ENCODE measurements at places on chromosomes 13 and 19.

GRCh38 chr19:17522988-17523872 lies 11.8 kb downstream of the PGLS start:
- no peak for DNase-seq

DNA sequence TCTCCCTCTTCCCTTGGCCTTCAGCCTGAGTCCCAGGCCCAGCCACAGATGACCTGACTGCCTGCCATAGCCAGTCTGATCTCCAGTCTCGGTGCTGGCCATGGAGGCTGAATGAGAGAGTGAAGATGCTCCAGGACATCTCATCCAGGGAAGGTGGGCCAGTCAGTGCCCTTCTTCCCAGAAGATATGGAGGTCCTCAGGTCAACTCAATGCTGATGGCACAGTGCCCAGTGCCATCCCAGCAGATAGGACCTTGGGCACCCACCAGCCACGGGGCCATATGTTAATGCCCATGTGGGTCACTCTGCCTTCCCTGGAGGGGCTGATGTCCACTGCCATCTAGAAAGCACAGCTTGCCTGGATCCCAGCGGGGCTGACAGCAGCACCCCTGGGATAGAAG lies 7.2 kb downstream of the VSTM2B start:
- DNase-seq: no peak

DNA sequence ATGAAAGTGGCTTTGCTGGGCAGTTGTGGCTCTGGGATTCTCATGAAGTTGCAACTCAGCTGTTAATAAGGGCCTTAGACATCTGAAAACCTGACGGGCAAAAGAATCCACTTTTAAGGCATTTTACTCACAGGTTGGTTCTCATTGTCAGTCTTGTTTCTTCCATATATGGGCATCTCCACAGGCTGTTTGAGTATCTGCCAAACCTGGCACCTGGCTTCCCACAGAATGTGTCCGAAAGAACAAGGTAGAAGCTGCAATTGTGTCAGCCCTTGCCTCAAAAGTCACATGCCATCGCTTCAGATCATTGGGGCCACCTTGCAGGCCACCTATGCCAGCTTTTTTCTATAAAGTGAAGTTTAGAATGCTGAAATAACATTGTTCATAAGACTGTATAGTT lies 102.4 kb downstream of the KCTD12 start:
- DNase-seq: no peak

DNA sequence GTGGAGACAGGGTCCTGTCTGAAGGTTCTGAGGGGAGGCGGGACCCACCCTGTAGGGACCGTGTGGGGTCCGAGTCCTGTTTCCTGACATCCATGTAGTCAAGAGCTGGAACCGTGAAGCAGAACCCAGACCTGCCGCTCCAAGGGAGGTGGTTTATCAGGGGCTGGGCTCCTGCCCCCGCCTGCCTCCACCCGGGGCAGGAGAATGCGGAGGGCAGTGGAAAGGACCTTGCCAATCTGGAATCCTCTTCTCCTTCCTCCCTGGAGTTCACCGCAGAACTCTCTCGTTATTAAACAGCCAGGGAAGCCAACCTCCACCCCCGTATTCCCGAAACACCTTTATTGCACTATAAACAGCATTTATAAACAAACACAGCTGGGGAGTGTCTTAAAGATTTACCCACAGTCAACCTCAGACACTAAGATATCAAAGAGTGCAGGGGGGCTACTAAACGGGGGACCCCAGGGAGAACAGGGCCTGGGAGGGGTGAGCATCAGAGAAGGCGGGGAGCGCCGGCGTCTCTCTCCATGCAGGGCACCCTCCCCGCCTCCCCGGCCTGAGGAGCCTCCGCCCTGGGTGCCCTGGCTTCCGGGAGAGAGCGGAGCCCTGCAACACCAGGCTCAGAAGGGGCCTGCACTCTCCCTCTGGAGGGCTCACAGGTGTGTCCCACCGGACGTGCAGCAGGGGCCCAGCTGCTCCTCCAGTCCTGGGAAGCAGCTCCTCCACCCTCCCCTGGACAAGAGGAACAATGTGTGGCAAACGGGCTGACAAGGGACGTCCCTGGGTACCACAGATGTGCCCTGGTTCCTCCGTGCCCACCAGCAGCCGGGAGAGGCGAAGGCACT lies 3.6 kb downstream of the C2CD4C start:
- DNase-seq: no peak

- DNase-seq: no peak
These were observed 855.9 kb upstream of the KLHL1 start for GRCh38 chr13:70964124-70964523.

DNA sequence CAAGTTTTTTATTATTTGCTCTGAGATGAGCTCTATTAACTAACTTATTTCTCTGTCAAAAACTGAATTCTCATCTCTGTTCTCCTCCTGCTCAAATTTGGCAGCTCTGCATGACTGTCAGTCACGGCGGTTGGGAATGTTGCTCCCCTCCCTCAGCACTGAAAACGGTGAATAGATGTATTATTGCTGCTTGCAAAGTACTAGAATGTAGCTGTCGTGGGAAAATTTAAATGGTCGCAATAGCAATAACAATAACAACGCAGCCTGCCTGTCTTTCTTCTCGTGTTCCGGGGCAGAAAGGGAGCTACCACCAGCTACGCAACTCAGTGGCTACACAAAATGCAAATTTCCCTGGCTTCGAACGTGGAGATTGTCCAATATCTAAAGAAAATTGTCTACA lies 125.6 kb upstream of the FRY start:
- DNase-seq: no peak

DNA sequence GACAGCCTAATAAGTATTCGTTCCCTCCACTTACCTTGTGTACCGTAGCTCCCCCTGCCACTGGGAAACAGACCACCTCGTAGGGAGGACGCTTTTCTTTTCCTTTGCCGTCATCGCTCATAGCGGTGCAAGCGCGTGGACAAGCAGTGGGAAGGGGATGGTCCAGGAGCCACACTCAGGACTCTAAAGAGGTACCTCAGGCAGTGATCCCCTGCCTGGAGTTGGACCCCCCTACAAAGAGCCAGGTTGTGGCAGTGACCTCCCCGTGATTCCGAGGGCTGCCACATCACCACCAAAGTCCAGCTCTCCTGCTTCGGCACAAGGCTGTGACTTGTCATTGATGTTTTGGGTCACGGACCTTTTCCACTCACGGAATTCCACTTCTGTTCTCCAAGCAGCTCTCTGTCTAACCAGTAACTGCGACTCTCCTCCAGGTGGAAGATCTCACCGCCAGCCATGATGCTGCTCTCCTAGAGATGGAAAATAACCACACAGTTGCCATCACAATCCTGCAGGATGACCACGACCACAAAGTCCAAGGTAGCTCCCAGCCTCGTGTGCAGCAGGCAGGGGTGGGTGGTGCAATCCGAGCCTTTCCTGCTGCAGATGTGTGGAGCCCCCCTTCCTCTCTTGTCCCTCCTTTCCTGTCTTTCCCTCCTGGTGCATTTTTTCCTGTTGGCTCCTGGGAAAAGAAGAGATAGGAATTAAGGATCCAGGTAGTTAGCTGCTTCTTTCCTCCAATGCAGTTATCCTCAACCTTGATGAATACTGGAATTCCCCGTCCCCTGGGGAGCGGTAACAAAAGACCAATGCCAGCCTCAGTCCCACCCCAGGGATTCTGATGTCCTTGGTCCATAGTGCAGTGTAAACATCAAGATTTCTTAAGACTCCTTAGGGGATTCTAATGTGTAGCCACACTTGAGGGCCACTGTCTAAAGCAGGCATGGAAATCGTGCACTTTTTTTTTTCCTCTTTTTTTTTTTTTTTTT lies 107.7 kb downstream of the SLC7A1 start:
- no peak for DNase-seq

DNA sequence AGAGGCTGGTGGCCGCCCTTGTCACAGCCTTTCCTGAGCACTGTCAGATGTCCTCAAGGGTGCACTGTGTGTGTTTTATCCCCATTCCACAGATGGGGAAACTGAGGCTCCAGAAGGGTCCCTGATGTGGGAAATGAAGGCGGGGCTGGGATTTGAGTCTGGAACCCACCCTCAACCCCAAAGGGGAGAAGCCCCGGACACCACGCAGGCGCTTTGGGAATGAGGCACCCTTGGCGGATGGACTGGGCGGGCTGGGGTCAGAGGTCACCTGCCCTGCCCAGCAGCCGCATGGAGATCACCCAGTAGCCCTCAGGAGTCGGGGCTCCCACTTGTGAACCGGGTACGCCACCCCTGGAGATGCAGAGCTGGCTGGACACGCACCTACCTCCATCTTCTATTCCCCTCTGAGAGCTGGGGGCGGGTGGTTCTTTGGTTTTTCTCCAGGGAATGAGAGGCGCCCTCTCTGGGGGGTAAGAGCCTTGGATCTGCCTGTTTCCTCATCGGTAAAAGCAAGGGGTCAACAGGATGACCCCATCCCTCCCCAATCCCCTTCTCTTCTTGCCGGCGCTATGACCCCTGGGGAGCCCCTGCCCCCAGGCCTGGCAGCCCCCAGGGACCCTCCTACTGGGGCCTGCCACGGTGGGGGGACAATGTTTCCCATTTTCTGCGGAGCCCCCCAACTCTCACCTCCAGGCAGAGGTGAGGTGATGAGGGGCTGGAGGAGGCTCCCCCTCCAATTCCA lies 8.3 kb upstream of the ONECUT3 start:
- DNase-seq: no peak

DNA sequence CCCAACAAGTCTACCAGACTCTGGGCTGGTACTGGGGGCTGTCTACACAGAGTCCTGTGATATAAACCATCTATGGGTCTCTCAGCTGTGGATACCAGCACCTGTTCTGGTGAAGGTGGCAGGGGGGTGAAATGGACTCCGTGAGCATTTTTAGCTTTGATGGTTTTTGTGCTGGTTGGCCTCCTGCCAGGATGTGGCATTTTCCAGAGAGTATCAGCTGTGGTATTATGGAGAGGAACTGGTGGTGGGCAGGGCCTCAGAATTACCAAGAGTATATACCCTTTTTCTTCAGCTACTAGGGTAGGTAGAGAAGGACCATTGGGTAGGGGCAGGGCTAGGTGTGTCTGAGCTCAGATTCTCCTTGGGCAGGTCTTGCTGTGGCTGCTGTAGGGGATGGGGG lies 1920.9 kb upstream of the PCDH20 start:
- DNase-seq: no peak

DNA sequence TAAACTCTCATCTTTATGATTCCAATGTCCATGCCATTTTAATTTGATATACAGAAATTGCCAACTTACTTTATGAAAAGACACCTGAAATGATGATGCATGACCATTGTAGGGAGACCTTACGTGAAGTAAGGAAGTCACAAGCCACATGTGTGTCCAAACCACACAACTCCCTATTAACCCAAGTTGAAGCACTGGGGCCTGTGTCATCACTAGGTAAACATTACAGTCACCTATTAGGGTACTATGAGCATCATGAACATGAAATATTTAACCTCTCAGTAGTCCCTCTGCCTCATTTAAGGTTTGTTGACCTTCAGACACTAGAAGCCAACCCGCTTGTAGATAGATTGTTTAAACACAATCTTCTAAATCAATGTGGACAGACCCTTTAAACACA lies 576.9 kb downstream of the IRS2 start:
- no peak for DNase-seq

DNA sequence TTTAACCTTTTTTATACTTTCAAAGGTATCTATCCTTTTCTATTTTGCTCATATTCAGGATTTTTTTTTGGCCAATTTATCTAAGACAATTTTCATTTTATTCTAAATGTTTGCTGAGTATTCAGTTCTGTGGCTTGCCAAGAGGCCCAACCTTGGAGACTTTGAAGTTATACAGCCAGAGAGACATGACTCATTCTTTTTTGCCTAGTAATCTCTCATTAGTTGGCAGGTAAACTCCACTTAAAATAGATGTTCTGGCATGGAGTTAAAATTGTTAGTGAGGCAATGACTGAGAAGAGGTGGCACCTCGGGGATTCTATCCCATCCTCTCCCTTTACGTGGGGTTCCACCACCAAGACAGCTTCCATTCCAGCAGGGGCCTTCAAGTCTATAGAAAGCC lies 213.8 kb downstream of the KCTD12 start:
- no peak for DNase-seq

GRCh38 chr13:49811527-49811908 lies 19.0 kb upstream of the KPNA3 start:
- no peak for DNase-seq

- DNase-seq: no peak
These were observed 1.4 kb downstream of the PEG3 start for GRCh38 chr19:56838909-56839651.

DNA sequence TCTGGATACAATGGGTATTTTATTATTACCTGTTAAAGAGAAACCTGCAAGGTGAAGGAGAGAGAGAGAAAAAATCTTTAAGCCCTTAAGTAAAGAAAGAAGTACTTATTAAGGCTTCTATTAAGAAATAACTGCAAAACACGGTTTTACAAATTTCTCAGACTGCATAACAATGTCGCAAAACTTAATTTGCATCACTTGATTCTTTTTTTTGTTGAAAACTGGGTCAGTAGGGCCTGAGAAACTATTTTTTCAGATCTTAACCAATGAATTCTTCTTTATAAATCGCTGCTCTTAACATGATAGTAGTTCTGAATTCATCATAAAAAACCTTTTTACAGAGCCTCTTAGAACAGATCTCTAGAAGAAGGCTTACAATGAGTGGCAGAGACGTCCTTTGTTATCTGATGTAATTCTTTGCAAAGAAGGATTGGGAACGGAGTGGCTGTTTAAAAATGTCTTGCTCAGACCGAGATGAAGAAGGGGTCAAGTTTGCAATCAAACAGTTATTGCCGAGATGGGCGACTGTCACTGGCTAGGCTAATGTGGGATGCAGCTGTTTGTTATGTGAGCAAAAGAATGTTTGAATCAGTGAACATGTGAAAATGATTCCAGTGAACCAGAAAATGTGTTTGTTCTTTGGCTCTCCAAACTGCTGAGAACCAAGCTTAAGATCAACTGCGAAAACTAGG lies 76.3 kb downstream of the ZNF536 start:
- DNase-seq: no peak

- no peak for DNase-seq
These were observed 893.4 kb downstream of the DIAPH3 start for GRCh38 chr13:59270327-59270726.

- no peak for DNase-seq
These were observed 29.5 kb upstream of the SACS start for GRCh38 chr13:23462815-23463559.

- DNase-seq: no peak
These were observed 11.3 kb downstream of the NCAN start for GRCh38 chr19:19223060-19223459.

- no peak for DNase-seq
These were observed 15.5 kb downstream of the CEACAM1 start for GRCh38 chr19:42512743-42513304.

DNA sequence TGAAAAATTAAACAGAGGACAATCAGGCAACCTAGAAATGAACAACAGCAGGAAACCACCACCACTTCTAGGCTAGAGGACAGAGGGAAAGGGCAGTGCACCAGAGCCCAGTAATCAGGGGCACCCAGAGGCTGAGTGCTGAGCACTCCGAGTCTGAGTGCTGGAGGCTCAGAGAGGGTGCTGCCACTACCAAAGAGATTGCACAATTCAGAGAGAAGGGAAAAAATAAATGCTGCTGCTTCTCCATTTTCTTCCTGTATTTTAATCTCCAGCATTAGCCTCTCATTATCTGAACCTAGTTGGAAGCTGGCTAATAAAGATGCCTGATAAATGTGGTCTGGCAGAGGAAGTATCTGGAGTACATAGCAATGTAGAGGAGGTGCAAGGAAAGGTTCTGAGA lies 11.8 kb upstream of the ZNF175 start:
- DNase-seq: no peak
